ENCODE measurements at places on chromosomes 16 and 17. TPM values are rescaled to one million over a fixed set of nuclear protein-coding genes. Genes with fewer than 3 reads are reported as not detected.

GRCh38 chr17:20072692-20072992 lies 63.5 kb downstream of the SPECC1 start:
- DNase-seq: no peak

The TBC1D26 gene
- total RNA-seq: not detected

The CCL18 gene
- not detected for total RNA-seq

DNA sequence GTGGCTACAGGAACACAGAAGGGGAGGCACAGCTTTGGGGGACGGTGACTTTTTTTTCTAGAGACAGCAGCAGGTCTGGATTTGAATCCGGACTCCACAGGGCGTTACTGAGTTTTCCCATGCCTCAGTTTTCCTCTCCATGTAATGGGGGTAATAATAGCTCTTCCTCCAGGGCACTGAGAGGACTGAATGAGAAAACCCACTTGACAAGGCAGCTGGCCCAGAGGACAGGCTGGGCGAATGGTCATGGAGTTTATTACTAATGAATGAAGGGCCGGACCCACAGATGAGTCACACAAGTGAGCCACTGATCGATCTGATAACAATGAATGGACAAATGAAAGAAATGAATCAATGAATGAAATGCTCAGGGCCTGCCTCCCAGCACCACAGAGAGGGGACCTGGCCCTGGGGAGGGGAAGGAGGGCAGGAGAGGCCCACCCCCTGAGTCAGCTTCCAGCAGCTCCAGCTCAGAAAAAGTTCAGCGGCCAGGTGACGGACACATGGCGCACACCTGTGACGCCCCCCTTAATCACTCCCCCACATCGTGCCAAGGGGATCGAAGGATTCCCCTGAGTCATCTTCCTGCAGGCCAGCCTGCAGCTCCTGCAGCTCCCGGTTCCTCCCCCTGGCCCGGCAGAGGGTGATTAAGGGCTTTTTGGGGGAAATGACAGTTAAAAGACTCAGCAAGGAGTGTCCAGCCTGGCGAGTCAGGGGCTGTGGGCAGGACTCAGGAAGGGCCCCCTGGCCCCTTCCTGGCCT lies 54.3 kb downstream of the SOCS1 start:
- peak; percentile 16 for DNase-seq

- no peak for DNase-seq
Measured at GRCh38 chr17:42997390-42997983, 732 bp upstream of the RPL27 start.

GRCh38 chr17:79984045-79984840 lies 51.4 kb downstream of the TBC1D16 start:
- DNase-seq: no peak

The SLX1A gene
- total RNA-seq: 62.4 TPM

GRCh38 chr17:63834431-63835166 lies 7.1 kb upstream of the FTSJ3 start:
- no peak for DNase-seq

DNA sequence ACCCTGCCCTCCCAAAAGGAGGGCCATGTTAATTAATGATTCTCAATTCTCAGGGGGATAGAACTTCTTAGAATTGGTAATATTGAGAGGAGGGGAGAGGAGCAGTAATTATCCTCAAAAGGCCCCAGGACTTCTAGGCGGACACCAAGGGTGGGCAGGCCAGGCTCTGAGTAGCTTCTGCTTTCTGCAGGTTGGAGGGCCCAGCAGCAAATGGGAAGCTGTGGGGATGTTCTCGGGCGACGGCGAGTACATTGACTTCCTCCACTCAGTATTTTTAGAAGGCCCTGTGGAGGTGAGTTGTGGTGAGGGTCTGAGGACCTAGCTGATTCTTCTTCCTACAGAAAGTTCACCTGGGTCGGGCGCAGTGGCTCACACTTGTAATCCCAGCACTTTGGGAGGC lies 57.5 kb downstream of the DNAH2 start:
- DNase-seq: no peak

DNA sequence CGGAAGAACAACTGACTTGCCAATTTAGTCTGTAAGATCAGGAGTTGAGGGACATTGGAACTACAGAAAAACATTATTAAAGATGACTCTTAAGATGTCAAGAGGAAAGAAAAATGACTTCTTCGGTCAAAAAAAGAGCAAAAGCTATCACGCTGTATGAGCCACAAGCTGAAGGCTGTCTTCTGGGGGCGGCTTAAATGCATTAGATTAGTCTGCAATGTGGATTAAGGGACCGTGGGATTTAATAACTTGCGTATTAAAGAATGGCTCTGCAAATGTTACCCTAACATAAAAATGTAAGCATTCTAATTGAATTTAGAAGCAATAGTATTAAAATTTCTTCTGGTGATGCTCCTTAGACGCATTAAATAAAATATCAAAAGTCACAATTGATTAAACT lies 108.6 kb downstream of the PITPNC1 start:
- no peak for DNase-seq

The ZG16 gene
- not detected for total RNA-seq

DNA sequence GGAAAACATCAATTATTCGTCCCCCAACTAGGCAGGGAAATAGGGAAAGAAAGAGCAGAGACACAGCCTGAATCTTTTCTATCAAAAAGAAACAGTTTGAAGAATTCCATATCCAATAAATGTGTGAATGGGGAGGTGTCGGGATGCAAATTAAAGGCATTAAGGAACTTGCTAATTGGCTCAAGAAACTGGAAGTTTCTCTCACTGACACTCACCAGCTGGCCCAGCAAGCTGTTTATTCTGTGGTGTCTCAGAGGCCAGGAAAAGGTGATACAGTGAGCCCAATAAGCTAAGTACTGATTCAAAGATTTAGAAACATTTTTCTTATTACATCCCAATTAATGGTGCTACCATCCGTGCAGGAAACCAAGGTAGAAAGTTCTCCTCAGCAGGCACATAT lies 104.4 kb upstream of the CLEC3A start:
- no peak for DNase-seq

- DNase-seq: no peak
Measured at GRCh38 chr16:578870-579405, 9.2 kb downstream of the PIGQ start.
